Stimulated activated CD4-positive, alpha-beta T cell treated with anti-CD3 and anti-CD28 coated beads, Interleukin-1b, Interleukin-23, amount 100 ng/mL, for 4 hours (primary cell): ENCODE measurements at places on chromosomes 11 and 22.

GRCh38 chr11:71543866-71544265, 4.4 kb upstream of the KRTAP5-9 start:
- no peak for DNase-seq

GRCh38 chr11:69855421-69855820, 36.2 kb upstream of the FGF3 start:
- no peak for DNase-seq

GRCh38 chr22:35610741-35611140, 6.4 kb downstream of the MB start:
- DNase-seq = no peak

DNA sequence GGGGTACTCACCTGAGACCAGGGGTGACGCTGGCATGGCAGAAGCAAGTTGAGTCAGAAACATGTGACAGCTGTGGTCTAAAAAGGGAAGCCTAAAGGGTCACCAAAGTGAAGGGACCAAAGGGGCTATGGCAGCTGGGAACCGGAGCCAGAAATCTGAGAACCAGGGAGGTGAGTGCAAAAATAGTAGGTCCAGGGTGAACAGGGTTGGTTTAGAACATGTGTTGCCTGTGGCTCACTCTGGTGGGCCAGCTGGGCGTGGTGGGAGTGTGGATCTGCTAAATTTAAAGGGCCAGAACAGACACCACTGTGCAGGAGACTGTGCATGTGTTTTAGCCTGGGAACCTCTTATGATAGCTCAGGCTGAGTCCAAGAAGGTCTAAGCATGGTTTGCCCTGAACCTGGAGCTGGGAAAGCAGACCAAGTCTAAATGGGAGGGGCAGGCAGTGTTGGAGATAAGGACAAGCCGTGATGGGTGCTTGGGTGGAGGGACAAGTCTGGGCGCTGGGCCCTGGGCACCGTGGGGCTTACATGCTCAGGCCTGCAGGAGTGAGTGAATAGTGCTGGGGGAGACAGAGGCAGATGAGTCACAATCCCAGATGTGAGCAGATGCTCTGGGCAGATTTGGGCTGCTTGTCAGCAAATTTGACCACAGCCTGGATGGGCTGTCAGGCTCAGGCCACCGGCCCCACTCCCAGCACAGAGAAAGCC, 41.4 kb upstream of the ZBED5 start:
- no peak for DNase-seq

DNA sequence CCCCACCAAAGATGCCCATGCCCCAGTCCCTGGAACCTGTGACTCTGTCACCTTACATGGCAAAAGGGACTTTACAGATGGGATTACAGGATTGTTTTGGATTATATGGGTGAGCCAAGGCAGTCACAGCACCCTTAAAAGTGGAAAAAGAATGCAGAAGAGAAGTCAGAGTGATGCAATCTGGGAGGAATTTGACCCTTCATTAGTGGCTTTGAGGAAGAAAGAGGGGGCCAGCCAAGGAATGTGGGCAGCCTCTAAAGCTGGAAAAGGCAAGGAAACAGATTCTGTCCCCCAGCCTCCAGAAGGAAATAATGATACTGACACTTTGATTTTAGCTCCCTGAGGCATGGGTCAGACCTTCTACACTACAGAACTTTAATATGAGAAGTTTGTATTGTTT, 257.3 kb upstream of the ISX start:
- no peak for DNase-seq

GRCh38 chr22:38180841-38181452, 683 bp downstream of the PLA2G6 start:
- no peak for DNase-seq

GRCh38 chr11:22634897-22635629, 9.4 kb upstream of the FANCF start:
- DNase-seq = no peak

DNA sequence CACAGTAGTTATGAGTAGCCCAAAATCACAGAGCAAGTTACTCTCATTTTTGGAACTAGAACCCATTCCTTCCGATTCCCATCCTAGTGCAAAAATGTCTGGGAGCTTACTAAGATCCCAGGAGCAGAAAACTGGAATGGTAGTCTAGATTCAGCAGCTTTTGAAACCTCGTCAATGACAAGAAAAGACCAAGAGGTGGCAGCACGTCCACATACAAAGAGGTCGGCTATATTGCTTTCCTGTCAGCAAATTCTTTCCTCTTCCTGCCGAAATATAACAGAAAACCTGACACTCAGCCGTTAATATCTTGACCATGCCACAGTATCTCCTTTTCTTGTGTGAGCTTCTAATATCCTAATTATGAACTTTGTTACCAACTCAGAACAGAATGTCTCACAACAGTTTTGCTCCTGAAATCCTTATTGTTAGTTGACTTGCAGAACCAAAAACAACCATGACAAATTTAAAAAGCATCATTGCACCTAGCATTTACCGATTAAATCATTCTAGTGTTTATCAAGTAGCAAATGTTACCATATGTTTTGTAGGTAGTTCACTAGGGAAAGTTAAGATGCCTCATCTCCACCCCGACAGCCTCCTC, 92.8 kb upstream of the OR9G4 start:
- DNase-seq = no peak

DNA sequence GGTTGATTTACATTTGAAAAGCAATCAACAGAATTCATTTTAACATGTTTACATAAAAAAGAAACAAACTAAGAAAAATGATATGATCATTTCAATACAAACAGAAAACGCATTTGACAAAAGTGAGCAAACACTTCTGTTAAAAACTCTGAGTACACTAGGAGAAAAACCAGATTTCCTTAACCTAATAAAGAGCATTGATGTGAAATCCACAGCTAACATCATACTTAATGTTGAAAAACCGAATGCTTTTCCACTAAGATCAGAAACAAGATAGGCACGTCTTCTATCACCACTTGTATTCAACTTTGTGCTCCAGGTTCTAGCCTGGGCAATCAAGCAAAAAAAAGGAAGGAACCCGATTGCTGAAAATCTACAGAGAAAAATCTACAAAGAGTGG, 227.6 kb downstream of the SBF2 start:
- DNase-seq = no peak

- DNase-seq = no peak
Observed at GRCh38 chr22:37105154-37105553, 4.4 kb downstream of the TMPRSS6 start.

- no peak for DNase-seq
Observed at GRCh38 chr22:19604711-19605268, 80.6 kb upstream of the CLDN5 start.

DNA sequence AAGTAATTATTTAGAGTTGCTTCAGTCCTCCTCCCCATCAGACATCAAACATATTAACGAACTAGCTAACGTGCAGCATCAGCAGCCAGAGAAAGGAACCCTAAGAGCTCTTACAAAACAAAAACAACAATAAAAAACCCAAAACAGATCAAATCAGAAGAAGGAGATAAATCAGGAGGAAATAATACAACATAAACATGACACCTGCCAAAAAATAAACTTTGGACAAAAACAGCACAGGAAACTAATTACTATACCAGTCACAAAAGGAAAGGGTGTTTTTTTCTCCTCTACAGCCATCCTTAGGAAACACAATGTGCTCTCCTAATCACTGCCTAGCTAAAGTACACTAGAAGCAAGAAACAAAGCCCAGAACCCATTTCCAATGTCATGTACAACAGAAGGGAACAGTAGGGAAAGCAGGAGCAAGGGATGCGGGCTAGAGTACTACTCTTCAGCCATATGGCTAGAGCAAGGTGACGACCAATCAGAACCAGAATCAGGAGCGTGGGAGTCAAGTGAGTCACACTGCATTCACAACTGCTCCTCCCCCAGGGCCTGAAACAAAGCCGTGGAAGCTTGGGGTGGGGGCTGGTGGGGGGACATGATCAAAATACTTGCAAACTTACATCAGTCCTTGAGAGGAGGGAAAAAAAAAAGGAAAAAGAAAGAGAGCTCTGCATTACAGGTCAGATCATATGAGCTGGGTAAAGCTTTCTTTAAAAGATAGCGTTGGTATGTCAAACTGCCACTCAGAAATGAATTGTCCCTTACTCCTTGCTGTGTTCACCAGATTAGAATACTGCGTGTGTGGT, 60.4 kb downstream of the LARGE2 start:
- peak; percentile 19 for DNase-seq

DNA sequence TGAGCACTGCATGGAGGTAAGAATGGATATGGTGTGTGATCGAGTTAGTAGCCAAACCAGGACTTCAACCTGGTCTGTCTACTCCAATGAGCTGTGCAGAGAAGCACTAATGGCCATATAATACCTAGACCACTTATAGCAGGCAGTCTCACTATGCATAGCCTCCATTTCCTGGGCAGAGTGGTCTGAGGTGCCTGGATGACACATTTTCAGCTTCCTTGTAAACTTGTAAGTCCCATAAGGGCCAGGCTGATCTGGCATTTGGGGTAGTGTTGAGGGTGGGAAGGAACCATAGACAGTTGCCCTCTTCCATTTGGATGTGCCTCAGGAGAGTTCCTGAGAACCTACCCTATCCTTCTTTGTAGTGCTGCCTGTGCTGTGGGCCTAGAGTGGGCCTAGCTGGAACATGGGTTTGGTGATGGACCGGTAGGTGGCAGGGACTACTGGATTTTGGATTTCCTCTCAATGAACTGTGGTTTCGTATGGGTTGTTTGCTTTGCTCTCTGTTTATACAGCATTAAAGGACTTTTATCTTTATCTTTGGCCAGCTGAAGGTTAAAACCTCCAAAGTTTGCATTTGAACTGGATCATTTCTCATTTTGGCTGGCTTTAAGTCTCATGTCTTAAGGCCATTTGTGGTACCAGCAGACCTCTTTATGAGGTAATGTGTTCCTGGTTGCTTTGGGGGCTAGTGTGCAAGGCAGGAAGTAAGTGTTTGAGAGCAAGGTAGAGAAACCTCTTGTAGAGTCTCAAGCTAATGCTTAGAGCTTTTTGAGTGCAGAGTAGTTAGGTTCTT, 86.9 kb downstream of the STIM1 start:
- no peak for DNase-seq

GRCh38 chr11:71563406-71563805, 2.0 kb upstream of the KRTAP5-10 start:
- DNase-seq = no peak

DNA sequence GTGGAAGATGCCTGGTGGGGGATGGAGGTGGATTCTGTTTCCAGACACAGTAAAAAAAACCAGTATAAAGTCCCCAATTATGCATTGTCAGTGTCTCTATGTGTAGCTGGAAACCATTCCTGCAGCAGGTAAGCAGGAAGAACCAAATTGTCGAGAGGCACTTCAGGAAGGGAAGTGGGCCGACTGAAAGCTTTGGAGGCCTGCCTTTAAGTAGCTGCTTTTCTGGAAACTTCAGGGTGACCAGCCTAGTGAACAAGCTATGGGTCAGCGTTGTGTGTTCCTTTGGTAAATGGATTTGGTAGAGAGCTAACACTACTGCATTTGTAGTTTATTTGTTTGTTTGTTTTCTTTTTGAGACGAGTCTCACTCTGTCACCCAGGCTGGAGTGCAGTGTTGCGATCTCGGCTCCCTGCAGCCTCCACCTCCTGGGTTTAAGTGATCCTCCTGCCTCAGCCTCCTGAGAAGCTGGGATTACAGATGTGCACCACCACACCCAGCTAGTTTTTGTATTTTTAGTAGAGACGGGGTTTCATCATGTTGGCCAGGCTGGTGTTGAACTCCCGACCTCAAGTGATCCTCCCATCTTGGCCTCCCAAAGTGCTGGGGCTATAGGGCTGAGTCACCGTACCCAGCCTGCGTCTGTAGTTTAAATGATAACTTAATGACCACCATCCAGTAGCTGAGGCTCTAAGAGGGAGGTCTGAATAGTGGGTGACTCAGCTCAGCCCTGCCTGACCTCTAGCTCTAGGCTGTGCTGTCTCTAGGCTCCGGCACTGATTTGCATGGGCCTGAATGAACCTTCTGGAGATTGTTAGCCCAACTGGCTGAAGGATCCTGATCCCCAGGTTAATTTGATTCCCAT, 12.8 kb downstream of the PTPRJ start:
- no peak for DNase-seq

GRCh38 chr22:44107340-44107739, 73.4 kb upstream of the PARVG start:
- no peak for DNase-seq

- no peak for DNase-seq
Observed at GRCh38 chr11:16337421-16338213, 18.7 kb downstream of the SOX6 start.

DNA sequence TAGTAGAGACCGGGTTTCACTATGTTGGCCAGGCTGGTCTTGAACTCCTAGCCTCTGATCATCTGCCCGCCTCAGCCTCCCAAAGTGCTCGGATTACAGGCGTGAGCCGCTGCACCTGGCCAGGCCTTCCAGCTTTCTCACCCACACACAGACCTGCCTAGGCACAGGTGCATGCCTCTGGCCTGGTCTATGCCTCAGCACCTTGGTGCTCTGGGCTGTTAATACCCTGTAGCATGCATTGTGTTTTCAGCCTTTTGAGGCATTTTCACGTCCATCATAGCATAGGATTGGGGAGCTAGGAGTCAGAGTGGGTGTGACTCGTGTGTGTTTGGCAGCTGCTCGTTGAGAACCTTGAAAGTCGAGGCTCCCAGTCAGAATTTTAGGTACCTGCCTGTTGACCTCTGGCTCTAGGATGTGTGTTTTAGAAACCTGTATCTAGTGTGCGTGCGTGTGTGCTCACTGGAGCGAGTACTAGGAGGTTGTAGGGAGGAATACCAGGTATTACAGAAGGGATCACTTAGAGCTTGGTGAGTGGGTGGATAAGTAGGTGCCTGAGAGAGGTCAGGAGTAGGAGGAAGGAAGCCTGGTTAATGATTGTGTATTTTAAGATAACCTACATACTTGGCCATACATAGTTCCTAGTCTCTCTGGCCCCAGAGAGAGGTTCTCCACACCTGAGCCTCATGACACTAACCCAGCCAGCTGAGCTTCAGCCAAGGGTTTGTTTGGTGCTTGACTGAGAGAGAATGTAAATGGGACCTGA, 20.0 kb downstream of the CRKL start:
- no peak for DNase-seq

- DNase-seq = no peak
Observed at GRCh38 chr11:3162410-3163240, 2.5 kb downstream of the OSBPL5 start.

DNA sequence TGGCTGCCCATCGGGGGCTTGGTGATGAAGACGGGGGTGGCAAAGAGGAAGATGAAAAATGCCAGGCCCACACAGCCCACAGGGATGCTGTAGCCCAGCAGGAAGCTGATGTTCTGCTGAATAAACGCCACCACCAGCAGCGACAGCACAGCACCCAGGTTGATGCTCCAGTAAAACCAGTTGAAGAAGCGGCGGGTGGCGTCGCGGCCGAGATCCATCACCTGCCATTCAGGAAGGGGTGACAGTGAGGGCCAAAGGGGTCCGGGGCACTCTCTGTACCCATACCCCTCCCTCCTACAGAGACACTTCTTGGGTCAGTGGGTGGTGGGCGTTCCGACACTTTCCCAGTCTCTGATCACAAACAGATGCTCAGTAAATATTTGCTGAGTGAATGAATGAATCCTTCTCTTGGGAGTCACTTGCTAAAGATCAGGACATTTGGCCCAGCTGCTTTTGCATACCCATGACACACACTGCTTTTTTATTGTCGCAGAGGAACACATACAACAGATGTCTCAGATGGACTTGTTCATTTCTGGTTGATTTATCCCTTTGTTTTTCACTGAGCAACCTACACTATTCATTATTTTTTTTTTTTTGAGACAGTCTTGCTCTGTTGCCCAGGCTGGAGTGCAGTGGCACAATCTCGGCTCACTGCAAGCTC, 5.2 kb downstream of the SLC15A3 start:
- DNase-seq = no peak

- DNase-seq = no peak
Observed at GRCh38 chr11:126588630-126589491, 233.4 kb downstream of the ST3GAL4 start.
